ENCODE measurements at places on chromosomes 2 and 18. TPM values are rescaled to one million over a fixed set of nuclear protein-coding genes. Genes with fewer than 3 reads are reported as not detected.

POTEC gene
- total RNA-seq: not detected

DNA sequence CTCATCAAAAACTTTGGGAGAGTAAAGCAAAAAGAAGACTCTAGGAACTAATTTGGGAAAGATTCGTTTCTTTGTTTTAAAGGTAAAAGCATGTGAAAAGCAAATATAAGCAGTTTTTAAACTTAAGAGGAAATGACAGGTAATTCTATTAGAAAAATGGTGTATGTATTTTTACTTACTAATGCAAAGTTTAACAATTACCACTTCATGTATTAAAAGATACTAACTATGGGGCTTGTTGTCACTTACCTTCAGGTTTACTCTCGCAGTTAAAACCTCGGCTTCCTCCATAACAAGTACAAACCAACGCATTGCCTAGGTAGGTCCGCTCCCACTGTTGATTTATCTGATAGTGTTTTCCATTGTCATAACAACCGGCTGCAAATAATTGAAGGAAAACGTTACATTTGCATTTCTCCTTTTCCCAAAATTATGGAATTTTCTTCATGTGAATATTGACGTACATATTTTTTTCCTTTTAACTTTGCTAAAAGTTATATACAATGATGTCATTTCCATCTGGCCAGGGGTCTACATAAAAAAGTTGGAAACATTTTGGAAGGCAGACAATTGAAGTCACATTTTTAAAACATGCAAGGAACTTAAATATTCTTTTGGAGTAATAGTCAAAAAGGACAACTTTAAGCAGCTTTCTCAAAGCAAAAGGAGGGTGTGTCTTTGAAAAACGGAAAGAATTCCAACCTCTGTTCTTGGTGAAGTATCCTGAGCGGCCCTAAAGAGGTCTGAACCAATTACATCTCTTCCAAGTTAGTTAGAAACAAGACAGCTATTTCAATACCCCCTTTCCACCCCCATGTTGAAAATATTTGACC lies 1.2 kb downstream of the FN1 start:
- peak overlapping the region; percentile 94 for H3K27ac ChIP-seq
- peaks cover 52% of the 10 kb centered on the region for H3K4me1 ChIP-seq
- H3K36me3 ChIP-seq: peaks cover 21% of the 10 kb centered on the region
- no peaks in the 10 kb centered on the region for H3K27me3 ChIP-seq

ZAP70 gene
- total RNA-seq: 5.3 TPM

DNA sequence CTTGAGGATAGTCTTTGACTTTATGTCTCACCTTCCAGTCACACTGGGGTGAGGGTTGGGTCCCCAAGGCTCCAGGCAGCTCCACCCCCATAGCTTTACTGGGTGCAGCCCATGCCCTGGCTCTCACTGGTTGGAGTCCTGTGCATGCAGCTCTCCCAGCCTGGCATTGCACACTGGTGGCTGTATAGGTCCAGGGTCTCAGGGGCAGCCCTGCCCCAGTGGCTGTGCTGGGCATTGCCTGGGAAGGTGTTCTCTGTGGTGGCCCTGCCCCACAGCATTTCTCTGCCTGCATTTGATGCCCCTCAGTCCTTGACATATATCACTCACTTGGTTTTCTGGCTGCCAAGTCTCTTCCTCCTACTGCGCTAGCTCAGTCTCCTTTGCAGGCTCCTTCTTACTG lies 21.2 kb downstream of the MPHOSPH10 start:
- no peaks in the 10 kb centered on the region for H3K4me1 ChIP-seq
- no peak overlapping the region for H3K4me3 ChIP-seq
- H3K27ac ChIP-seq: no peak overlapping the region

SALL3 gene
- not detected for total RNA-seq

- H3K4me3 ChIP-seq: no peak overlapping the region
- no peak overlapping the region for H3K27ac ChIP-seq
- H3K36me3 ChIP-seq: no peaks in the 10 kb centered on the region
- no peaks in the 10 kb centered on the region for H3K4me1 ChIP-seq
- H3K27me3 ChIP-seq: no peaks in the 10 kb centered on the region
Measured at GRCh38 chr2:95049961-95050360, 24.5 kb downstream of the MAL start.

DNA sequence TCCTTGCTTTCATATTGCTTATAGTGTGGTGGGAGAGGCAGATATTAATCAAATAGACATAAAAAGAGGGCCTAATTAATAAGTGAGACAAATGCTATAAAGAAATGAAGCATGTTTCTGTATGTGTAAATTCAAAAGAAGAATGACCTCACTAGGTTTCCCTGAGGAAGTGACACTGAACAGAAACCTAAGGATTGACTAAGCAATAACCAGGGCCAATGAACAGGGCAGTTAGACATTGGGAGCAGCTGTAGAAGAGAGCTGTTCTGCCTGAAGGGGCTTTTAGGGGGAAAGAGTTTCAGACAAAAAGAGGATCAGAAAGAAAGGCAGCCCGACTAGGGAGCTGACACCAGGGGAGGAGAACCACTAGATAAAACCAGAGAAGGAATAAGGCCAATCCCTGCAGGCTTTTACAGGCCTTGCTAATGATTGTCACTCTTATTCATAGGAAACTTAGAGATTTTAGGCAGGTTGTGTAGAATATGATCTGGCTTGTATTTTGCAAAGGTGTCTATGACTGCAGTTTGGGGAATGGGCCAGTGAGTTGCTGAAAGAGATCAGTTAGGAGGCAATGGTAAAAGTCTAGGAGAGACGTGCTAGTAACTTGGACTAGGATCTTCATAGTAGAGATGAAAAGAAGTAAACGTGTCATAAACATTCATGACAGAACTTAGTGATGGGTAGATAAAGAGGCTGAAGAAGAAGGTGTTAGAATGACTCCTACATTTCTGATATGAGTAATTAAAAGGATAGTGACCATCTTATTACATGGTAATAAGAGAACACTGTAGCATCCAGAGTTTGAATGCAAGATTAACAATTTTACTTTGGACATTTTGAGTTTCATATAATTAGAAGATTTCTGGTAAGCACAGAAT lies 26.8 kb upstream of the NABP1 start:
- H3K36me3 ChIP-seq: no peaks in the 10 kb centered on the region
- no peak overlapping the region for H3K27ac ChIP-seq
- no peaks in the 10 kb centered on the region for H3K27me3 ChIP-seq

DNA sequence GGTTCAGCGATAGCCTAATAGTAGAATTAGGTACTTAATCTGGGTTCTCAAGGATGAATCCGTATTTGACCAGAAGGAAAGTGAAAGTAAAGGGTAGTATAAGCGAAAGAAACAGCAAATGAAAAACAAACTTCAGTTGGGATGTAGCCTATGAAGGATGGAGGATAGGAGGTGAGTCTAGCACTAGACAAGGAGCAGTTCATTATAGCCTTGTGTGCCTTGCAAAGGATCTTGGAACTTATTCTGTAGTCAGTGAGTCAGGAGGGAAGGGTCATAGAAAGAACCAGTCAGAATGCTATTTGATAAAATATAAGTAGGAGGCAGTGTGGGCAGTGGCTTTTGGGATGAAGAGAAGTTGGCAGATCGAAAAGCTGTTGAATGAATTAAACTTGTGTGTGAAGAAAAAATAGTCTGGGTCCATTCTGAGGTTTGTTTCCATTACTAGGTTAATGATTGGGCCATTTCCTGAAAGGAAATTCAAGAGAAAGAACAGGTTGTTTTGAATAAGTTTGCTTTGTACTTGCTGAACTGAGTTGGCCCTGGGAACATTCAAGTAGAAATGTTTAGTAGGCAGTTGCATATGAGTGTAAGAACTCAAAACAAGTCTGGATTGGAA lies 48.5 kb downstream of the ANKRD12 start:
- peaks cover 4% of the 10 kb centered on the region for H3K36me3 ChIP-seq
- no peak for DNase-seq
- H3K27ac ChIP-seq: peak overlapping the region; percentile 37
- peak overlapping the region; percentile 35 for H3K4me3 ChIP-seq
- H3K27me3 ChIP-seq: no peaks in the 10 kb centered on the region

GRCh38 chr2:136844546-136844945 lies 79.2 kb downstream of the THSD7B start:
- H3K27ac ChIP-seq: no peak overlapping the region
- no peaks in the 10 kb centered on the region for H3K27me3 ChIP-seq
- no peak overlapping the region for H3K4me3 ChIP-seq
- peaks cover 6% of the 10 kb centered on the region for H3K4me1 ChIP-seq
- H3K36me3 ChIP-seq: no peaks in the 10 kb centered on the region

GRCh38 chr2:239208465-239209180 lies 192.2 kb downstream of the HDAC4 start:
- DNase-seq: no peak
- H3K27ac ChIP-seq: no peak overlapping the region
- H3K4me3 ChIP-seq: no peak overlapping the region
- no peaks in the 10 kb centered on the region for H3K27me3 ChIP-seq
